OCI-LY7 (cell line): ENCODE measurements at places on chromosomes 3 and 15. TPM values are rescaled to one million over a fixed set of nuclear protein-coding genes. Genes with fewer than 3 reads are reported as not detected.
A peak's percentile ranks its signal among the peaks of the same experiment; 100 is the strongest.

DNA sequence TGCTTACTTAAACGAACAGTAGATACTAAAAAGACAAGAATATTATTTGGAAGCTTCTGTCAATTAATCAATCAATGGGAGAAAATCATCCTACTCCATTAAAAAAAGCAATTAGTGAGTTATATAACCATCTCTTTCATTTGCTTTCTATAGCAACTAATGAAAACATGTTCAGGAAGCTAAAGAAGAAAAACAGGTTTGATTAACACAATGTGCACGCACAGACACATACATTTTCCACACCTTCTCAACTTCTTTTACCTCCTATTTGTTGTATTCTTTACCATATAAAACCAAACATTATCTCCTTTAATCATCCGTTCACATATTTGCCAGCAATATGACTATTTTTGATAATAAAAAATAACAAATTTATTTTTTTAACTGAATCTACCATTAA lies 111.3 kb downstream of the GBE1 start:
- no peak for DNase-seq

GRCh38 chr3:42988097-42988496 lies 9.0 kb downstream of the GASK1A start:
- DNase-seq = no peak

GRCh38 chr3:77158730-77159581 lies 119.1 kb downstream of the ROBO2 start:
- no peak for DNase-seq

The PFKFB4 gene
- 10.8 and 29.0 TPM in 2 replicates for total RNA-seq

- no peak for DNase-seq
Observed at GRCh38 chr15:68700455-68701123, 120.1 kb downstream of the ANP32A start.

- no peak for DNase-seq
Observed at GRCh38 chr3:81643721-81644120, 117.7 kb downstream of the GBE1 start.

- no peak for DNase-seq
Observed at GRCh38 chr3:159534496-159534895, 454.1 kb upstream of the IL12A start.

The AHSG gene
- total RNA-seq = not detected in 2 replicates

DNA sequence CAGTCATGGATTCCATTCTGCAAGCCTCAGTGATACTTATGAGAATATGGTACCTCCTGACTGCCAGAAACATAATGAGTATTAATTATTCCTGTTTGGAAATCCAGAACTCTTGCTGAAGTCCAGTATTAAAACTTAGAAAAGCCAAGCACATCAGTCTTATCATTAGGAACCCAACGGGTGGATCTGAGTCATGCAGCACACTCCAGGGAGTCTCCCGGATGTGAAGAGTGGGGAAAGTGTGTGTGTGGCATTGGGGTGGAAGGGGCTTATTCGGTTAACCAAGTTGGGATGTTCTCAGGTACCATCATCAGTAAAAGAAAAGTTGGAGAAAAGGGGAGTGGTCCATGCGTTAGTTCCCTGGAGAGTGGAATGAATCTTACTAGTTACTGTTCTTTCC lies 181.1 kb downstream of the PLCL2 start:
- DNase-seq = no peak

DNA sequence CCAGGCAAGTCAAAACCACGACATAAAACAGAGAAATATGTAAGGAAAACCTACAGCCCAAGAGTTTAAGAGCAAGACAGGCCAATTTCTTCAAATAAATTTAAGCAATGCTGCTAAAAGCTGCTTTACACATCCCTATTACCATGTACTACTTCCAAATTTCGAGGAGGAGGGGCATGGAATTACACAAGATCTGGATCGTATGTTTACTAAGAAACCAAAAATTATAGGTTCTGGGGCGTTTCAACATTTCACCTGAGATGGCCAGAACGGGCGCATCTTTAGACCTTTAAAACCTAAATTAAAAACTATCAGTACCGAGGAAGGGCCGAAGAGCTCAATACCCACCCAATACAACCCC lies 664 bp upstream of the NR2C2 start:
- DNase-seq = peak; percentile 12

DNA sequence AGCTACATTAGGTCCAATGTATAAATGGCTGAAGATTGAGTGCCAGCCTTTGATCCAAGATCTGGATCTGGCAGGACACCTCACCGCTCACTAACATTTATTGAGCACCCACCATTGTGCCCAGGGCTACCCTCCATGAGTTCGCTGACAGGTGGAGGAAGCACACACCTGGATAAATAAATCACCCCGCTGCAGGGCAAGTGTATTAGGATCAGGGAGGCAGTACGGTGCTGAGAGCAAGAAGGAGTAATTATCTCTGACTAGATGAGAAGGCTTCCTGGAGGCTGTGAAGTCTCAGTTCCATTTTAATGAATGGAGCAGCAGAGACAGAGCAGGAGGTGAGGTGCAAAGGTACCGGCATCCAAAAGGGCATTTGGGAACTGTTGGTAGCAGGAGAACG lies 104.1 kb downstream of the LIPC start:
- no peak for DNase-seq

DNA sequence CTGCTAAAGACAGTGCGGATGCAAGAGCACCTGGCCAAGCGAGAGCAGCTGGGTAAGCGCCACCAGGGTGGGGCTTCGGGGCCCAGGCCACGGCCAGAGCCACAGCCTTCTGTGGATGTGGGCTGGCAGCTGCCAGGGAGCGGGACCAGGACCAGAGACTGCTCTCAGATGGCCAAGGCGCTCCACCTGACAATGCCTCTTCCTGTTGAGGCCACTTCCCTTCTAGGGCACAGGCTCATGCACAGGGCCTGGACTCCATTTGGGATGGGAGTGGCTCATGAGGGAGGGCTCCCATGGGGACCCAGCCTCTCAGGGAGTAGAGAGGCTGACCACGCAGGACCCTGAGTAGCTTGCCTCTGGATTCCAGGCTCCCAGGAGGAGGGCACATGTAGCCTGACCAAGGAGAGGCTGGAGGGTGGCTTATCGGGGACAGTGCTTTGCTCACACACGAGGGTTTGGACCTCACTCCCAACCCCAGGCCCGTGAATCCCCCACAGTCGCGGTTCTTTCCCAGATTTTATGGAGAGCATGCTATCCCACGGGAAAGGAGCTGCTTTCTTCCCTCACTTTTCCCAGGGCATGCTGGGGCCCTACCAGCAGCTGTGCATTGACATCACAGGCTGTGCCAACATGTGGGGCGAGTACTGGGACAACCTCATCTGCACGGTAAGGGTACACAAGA lies 25.1 kb downstream of the ACAA1 start:
- no peak for DNase-seq

The ADCY5 gene
- total RNA-seq = 0.63 TPM in 1 of 2 replicates, not detected in the other

The PDZRN3 gene
- 0.48 and 0.95 TPM in 2 replicates for total RNA-seq

DNA sequence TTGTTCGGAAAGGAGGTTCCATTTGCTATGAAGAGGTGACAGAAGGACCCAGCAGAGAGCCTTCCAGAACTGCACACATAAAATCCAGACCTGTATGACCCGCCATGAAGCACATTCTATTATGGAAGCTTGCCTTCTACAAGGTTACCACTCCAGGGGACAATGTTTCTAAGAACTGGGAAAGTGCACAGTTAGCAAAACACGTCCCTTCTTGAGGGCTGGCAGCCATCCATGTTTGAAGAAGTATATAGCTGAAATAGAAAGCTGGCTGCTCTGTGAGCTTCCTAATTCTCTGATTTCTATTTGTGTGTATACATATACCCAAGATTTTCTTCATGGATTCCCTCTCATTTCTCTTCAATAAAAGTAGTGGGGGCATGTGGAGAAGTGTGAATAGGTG lies 74.6 kb downstream of the CNTN3 start:
- no peak for DNase-seq

DNA sequence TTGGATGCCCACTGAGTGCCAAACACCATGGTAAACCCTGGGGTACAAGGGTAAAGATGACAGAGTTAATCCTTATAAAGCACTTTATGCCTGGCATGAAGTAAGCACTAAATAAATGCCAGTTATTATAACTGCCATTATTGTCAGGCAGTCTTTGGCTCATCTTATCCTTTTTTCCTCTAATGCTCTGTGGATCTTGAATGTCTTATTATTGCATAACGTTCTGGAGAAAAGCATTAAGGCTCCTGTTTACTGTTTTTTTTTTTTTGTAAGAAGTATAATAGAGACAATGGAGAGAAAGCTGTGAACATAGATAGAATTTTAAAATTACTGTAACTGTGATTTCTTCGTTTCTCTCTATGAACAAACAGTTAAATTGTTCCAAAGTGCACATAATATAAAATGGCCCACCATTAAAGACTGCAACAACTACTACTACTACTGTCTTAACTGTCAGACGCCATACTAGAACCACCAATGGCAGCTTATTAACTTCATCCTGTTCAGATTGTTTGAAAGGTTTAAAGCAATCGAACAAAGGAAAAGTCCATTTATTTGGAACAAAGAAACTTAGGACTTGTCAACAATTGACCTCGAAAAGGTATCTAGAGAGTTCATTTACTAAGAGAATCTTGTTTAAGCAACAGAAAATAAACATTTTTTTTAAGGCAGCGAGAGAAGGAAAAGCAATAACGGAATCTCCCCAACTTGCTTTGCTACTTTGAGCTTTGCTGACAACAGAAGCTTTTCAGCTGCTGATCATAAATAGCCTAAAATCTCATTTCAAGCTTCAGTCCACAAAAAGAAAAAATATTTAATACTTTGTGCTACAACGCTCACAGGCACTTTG lies 520.7 kb downstream of the ROBO1 start:
- DNase-seq = no peak

DNA sequence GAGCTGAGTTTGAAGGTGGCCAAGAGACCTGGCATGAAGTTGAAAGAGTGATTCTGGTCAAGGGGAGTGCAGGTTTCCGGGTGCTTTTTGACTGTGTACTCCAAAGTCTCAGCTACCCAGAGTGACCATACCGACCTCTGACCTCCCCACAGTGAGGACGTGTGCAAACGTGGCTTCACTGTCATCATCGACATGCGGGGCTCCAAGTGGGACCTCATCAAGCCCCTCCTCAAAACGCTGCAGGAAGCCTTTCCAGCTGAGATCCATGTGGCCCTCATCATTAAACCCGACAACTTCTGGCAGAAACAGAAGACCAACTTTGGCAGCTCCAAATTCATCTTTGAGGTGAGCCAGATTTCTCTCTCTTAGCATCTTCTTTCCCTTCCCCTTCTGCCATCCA lies 272.4 kb upstream of the ROPN1 start:
- no peak for DNase-seq

GRCh38 chr3:132292042-132292441 lies 25.2 kb upstream of the ACP3 start:
- no peak for DNase-seq

The CD200R1 gene
- total RNA-seq = 0.17 and 0.25 TPM in 2 replicates

The ACVR2B gene
- total RNA-seq = 7.2 and 7.9 TPM in 2 replicates

- DNase-seq = no peak
Observed at GRCh38 chr15:99965376-99965775, 232.1 kb upstream of the LYSMD4 start.

The GALNT15 gene
- total RNA-seq = not detected in 2 replicates

DNA sequence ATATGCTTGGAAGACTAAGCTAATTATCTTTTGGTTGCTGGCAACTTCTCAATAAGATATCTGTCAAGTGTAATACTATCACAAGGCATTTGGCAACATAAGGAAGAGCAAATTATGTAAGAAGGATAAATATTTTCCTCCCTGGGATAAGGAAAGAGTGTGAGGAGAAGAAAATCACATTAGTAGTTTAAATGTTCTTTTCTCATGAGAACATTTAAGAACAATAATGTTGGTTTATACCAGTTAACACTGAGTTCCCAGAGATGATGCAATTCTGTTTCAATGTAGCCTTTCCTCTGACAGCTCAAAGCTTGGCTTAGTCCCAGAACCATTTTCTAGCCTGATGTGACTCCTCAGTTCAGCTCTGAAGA lies 66.1 kb upstream of the NPHP3 start:
- DNase-seq = no peak

GRCh38 chr3:121871430-121871829 lies 22.8 kb upstream of the SLC15A2 start:
- DNase-seq = peak; percentile 26

DNA sequence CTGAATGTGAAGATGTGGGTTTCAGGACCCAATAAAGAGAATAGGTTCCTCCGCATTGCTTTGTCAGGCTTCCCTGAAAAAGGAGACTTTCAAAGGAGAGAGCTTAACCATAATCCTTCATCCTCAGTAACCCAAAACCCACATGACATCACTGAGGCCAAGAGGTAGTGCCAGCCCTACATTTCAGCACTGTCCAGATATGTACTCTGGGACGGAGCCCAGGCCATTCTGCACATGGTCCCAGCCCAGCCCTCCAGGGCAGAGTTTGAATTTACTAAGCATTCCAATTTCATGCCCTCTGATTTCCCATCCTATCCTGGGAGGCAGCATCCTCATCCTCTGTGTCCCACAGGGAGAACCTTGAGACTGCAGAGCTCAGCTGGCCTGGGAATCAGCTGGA lies 210.5 kb downstream of the GABRB3 start:
- DNase-seq = no peak

DNA sequence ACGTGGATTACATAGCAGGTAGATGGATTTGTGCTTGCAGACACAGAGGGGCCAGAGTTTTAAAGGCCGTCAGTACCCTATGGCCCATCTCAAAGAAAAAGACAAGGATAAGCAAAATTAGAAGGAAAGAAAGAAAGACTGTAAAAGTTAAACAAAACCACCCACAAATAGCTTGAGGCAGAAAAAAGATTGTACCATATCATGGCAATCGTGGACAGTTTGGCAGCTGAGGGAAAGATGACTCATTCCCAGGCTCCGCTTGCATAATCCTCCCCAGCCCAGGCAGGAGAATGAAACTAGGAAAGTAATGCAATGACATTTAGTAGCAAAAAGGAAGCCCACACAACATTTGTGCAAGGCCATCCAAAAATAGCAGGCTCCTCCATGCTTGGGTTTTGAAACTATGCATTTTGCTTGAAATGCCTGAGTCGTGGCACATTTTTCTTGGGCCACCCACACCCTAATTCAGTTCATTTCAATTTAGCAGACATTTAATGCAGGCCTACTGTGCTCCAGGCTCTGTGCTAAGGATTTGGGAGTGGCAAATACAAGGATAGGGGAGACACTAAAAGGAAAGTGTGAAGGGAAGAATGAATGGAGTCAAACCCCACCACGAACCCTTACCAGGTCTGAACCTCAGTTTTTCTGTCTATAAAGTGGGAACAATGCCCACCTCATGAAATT lies 40.9 kb upstream of the SMAD3 start:
- no peak for DNase-seq

- peak; percentile 26 for DNase-seq
Observed at GRCh38 chr3:182716114-182716688, 77.1 kb upstream of the ATP11B start.

GRCh38 chr3:30320392-30320791 lies 286.0 kb upstream of the TGFBR2 start:
- DNase-seq = no peak

The EPHB3 gene
- total RNA-seq = not detected in 2 replicates
